ENCODE measurements at places on chromosomes 2 and 18.
A peak's percentile ranks its signal among the peaks of the same experiment; 100 is the strongest.

GRCh38 chr18:486929-487740 is 13.4 kb downstream of the COLEC12 start:
- no peak for DNase-seq

DNA sequence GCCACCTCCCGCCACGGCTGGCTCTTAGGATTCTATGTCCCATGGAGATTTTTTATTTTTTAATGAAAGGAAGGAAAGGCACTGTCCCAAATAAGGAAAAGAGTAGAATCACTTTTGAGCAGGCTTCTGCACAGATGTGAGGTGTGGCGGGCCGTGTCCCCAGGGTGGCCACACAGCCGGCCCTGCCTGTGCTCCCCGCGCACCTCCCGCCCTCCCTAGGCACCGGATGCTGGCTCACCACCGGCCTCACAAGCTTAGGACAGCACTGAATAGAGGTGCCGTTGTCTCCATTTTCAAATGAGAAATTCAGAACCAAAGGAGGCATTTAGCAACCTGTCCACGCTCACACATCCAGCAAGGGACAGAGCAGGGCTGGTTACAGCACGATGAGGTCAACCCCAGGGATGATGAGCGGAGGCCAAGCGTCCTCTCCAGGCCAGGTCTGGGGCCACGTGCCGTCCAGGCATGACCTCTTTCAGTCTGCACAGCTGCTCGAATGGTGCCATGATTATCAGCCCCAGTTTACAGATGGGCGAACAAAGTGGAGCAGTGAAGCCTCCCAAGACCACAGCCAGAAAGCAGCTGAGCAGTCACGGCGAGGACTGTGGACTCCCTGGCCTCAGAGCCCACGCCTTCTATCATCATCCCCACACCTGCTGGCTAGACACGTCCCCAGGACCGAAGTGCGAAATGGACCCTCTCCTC is 20.7 kb upstream of the TEX51 start:
- no peak for DNase-seq

DNA sequence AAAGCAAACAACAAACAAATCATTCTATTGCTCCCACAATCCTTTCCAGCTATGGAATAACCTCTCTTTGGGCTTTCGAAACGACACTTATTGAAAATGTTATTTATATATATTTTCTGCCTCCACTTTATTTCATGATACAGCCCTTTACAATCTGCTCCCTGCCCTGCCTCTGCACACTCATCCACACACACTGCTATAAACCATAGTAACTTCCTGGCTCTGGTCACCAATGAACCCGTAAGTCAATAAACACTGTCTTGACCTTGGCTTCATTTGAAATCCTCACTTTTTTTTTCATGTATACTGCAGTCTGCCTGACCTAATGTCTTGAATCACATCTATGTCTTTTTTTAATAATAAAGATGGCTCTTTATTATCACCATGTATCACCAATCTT is 161.5 kb downstream of the SLC39A10 start:
- DNase-seq, result no peak

GRCh38 chr2:237202288-237203030 is 116.8 kb downstream of the COPS8 start:
- no peak for DNase-seq

DNA sequence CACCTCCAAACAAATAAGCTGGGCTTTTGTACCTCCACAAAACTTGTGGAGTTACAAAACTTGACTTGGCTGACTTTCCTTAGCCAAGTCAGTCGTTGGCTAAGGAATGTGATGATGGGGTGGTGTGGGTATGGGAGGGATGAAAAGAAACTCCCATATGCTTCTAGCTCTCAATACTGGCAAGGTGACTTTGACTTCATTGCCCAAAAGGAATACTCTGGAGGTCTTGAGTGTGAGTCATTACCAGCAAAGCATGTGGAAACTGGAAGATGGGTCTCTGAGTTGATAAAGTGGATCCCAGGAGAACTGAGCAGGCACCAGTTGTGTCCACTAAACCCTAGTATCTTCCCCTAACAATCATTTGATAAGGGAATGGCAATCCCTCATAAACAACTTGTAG is 226.7 kb downstream of the GULP1 start:
- peak; percentile 67 for DNase-seq

DNA sequence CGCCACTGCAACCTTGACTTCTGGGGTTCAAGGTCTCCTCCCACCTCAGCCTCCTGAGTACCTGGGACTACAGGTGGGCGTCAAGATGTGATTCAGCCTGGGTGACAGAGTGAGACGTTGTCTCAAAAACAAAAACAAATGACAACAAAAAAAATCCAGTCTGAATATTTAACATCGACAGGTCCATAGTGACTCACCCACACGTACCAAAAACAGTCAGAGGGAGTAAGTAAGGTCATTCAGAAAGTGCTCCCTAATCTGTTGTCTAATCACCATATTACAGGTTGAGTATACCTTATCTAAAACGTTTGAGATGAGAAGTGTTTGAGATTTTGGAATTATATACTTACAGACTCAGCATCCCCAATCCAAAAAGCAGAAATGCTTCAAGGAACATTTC is 24.4 kb downstream of the SAP130 start:
- no peak for DNase-seq

- DNase-seq, result no peak
Observed at GRCh38 chr2:200172521-200172920, 134.0 kb upstream of the SPATS2L start.

GRCh38 chr2:120287183-120288015 is 34.7 kb downstream of the RALB start:
- peak; percentile 85 for DNase-seq

DNA sequence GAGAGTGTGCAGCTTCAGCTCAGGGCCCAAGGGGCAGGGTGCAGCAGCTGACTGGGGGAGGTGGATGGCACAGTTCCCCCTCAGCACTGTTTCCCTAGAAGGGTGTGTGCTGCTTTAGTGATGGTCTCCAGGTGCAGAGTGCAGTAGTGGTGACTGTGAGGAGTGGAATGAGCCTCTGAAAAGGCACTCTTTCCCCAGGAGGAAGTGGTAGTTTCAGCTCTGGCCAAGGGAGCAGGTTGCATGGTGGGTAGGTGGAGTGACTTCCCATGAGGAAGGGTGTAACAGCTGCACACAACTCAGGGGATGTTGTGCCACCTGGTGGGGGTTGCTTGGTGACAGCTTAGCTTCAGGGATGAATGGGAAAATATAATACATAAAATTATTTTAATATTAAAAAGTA is 251.5 kb upstream of the NXPH2 start:
- peak; percentile 10 for DNase-seq

- no peak for DNase-seq
Observed at GRCh38 chr2:150778828-150779227, 291.4 kb upstream of the RND3 start.

DNA sequence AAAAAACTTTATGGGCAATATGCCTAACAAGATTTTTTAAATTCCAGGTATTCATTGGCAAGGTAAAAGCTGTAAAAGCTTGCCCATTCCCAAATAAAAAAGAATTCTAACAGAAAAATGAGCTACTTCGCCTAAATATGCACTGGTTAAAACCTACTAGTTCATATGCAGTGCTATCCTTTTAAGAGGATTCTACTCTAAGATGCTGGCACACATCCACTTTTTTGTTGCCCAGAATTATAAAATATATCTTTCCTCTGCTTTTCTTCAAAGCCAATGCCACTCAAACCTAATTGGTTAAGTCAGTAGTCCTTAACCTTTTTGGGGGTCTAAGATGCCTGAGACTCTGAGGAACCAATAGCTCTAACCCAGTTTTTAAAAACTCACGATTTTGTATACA is 3.2 kb downstream of the XPO1 start:
- no peak for DNase-seq

DNA sequence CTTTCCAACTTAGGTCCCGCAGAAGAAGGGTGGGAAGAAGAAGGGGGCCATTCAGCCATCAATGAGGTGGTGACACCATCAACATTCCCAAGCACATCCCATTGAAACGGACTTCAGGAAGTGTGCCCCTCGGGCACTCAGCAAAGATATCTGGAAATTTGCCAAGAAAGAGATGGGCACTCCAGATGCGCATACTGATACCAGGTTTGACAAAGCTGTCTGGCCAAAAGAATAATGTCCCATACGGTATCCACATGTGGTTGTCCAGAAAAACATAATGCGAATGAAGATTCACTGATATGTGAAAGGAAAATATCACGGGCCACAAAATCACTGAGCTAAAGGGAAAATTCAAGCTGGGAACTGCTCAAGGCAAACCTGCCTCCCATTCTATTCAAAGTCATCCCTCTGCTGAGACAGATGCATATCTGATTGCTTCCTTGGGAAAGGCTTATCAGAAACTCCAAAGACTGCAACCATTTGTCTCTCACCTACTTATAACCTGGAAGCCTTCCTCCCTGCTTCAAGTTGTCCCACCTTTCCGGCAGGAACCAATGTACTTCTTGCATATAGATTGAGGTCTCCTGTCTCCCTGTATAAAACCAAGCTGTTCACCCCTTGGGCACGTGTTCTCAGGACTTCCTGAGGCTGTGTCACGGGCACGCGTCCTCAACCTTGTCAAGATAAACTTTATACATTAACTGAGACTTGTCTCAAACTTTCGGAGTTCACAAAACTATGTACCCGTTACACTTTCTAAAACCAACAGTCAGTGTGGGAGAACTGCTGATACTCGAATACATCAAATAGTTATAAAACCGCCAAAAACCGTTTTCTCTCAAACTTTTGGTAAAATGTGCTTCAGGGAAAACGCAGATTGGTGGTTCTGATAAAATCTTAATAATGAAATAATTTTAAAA is 1.3 kb upstream of the PDK1 start:
- no peak for DNase-seq

DNA sequence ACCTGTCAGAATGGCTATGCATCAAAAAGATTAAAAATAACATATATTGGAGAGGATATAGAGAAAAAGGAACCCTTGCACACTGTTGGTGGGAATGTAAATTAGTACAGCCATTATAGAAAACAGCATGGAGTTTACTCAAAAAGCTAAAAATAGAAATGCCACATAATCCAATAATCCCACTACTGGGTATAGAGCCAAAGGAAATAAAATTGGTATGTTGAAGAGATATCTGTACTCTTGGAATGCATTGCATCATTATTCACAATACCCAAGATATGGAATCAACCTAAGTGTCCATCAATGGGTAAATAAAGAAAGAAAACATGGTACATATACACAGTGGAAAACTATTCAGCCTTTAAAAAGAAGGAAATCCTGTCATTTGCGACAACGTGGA is 77.2 kb downstream of the C1D start:
- peak; percentile 10 for DNase-seq

GRCh38 chr2:186599186-186599778 is 9.4 kb downstream of the ITGAV start:
- DNase-seq, result no peak

DNA sequence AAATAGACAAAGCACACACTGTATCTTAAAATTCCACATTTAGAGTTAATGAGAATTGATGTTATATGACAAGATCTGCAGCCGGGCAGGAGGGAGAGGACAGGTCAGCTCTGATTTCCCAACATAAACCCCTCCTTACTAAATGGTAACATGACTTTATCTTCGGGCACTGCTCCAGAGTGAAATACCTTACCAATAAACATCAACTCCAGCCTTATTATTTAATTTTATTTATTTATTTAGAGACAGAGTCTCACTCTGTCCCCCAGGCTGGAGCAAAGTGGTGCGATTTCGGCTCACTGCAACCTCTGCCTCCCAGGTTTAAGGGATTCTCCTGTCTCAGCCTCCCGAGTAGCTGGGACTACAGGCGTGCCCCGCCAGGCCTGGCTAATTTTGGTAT is 1.7 kb downstream of the CYB5A start:
- no peak for DNase-seq

DNA sequence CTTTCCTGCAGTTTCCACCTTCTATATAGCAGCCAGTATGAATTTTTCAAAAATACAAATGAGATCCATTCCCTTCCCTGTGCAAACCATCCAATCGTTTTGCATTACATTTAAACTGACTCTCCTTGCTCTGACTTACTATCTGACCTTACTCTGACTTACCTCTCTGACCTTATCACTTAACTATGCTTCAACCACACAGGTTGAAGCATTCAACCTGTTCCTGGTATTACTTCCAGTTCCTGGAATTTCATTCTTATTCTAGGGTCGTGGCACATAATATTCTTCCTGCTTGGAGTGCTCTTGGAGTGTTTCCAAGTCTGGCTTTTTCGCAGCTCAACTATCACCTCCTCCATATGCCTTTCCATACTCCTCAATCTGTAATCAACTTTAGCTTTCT is 850.6 kb upstream of the CHAC2 start:
- no peak for DNase-seq

- no peak for DNase-seq
Observed at GRCh38 chr2:57209799-57210198, 836.8 kb upstream of the VRK2 start.

GRCh38 chr2:101265893-101266499 is 13.3 kb downstream of the CNOT11 start:
- no peak for DNase-seq

DNA sequence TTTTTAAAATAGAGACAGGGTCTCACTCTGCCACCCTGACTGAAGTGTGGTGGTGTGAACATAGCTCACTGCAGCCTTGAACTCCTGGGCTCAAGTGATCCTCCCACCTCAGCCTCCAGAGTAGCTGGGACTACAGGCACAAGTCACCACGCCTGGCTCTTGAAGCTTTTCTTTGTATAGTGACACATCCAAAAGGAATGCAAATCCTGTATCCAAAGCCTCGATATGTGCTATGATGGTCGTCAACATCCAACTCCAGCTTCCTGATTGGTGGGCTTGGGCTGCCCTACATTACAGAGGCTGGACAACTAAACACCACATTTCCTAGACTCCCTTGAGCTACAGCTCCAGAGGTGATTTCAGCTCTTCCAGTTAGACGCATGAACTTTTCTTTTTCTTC is 101.7 kb upstream of the PGAP1 start:
- DNase-seq, result peak; percentile 86

- DNase-seq, result no peak
Observed at GRCh38 chr2:63834401-63834800, 7.3 kb upstream of the UGP2 start.

- no peak for DNase-seq
Observed at GRCh38 chr2:222730366-222730999, 59.0 kb downstream of the MOGAT1 start.

DNA sequence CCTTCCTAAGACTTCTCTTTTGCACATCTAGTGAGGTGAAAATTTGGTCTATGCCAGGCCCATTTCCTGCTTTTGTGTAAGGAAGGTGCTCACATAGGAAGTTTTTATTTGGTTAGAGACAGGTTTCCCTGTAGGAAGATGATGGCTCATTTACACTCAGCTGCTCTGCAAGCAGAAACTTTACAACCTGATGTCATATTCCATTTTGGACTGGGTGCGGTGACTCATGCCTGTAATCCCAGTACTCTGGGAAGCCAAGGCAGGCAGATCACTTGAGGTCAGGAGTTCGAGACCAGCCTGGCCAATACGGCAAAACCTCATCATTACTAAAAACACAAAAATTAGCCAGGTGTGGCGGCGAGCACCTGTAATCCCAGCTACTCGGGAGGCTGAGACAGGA is 35.8 kb downstream of the CASP10 start:
- no peak for DNase-seq

- DNase-seq, result no peak
Observed at GRCh38 chr2:74489906-74490305, 7.0 kb downstream of the TTC31 start.

GRCh38 chr2:53131416-53131815 is 636.2 kb upstream of the CHAC2 start:
- DNase-seq, result peak; percentile 58

- no peak for DNase-seq
Observed at GRCh38 chr2:134027980-134028379, 225.9 kb upstream of the MGAT5 start.
